Activated T-helper 9 cell treated with anti-CD3 and anti-CD28 coated beads, Interleukin-2, amount 50 U/mL, for 16 hours (primary cell): ENCODE measurements at places on chromosomes 5 and 9.
A peak's percentile ranks its signal among the peaks of the same experiment; 100 is the strongest.

DNA sequence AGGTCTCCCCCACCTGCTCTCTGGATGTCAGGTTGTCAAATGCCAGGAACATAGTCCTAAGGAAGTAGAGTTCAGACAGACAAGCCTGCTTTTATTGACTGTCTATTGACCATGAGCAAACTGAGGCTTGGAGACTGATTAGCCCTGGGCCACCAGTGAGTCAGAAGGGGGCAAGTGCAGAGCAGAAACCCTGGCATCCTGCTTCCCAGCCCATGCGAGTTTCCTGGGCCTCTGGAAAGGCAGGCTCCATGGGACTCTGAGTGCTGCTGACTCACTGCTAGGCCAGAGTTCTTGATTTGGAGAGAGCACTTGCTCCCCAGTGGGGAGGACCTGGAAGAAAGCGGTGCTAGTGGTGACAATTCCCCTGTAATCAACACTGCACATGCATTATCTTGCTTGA, 2.8 kb upstream of the HBEGF start:
- DNase-seq, result no peak

GRCh38 chr9:133379153-133380086, 3.3 kb downstream of the STKLD1 start:
- no peak for DNase-seq

DNA sequence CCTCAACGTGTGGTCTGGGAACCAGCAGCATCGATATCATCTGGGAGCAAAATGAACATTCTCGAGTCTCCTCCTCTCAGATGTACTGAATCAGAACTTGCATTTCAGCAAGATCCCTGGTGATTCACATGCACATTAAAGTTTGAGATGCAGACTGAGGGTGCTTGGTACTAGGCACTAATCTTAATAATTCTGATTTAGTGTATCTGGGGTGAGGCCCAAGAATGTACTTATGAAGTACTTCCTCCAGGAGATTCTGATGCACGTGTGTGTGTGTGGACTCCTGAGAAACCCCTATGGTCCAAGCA, 56.2 kb upstream of the EQTN start:
- no peak for DNase-seq

DNA sequence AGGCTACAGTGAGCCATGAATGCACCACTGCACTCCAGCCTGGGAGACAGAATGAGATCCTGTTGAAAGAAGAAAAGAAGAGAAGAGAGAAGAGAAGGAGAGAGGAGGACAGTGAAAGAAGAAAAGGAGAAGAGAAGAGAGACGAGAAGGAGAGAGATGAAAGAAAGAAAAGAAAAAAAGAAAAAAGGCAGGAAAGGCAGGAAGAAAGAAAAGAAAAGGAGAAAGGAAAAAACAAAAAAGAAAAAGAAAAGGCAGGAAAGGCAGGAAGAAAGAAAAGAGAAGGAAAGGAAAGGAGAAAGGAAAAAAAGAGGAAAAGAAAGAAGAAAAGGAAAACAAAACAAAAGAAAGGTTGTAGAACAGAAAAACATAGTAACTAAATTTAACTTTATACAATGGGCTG, 14.2 kb downstream of the CAMSAP1 start:
- no peak for DNase-seq

DNA sequence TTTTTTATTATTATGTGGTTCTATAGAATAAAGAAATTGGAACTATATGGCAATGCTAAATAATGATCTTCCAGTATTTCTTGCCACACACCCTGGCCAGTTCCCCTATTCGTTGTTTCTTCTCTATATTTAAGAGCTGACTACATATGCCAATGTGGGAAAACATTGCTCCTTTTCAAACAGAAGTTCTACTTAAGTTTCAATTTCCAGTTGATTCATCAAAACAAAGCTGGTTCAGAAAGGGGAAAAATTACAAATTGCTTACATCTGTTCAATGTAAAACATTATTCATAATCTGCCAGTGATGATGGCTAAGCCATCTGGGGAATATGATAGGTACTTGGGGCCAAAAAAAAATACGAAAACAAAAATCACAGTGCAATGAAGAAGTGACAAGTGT, 76.9 kb downstream of the ST8SIA4 start:
- DNase-seq, result no peak

DNA sequence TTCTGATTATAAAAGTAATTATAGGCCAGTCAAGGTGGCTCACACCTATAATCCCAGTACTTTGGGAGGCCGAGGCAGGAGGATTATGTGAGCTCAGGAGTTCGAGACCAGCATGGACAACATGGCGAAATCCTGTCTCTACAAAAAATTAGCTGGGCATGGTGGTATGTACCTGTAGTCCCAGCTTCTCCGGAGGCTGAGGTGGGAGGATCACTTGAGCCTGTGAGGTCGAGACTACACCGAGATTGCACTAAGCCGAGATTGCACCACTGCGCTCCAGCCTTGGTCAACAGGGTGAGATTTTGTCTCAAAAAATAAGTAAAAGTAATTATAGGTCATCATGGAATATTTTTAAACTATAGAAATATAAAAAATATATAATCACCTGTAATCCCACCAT, 18.1 kb downstream of the IRF1 start:
- no peak for DNase-seq

GRCh38 chr5:123433596-123433995, 10.4 kb upstream of the CEP120 start:
- no peak for DNase-seq

- DNase-seq, result no peak
These were observed 59.3 kb upstream of the MYO10 start for GRCh38 chr5:16995372-16995771.

DNA sequence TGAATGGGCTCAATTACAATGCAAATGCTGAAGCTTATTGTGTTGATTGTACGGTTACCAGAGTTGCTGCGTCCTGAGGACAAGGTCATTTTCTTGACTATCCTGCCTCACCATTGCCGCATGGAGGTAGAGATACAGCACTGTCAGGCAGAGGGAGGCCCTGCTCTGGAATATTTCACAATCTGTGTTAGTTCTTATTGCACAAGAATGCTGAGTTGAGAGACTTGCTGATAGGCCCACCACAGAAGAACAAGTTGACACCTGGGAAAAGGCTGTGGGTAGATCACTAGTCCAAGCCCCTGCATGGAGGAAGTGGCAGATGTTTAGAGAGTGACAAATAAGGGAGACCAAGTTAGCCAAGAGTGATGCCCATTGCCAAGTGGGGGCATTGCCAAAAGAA, 344.5 kb upstream of the ITGA1 start:
- DNase-seq, result no peak

GRCh38 chr9:109934857-109935215, 154.8 kb downstream of the PALM2AKAP2 start:
- no peak for DNase-seq

- DNase-seq, result no peak
These were observed 400.9 kb downstream of the RAB3C start for GRCh38 chr5:58983526-58984452.

DNA sequence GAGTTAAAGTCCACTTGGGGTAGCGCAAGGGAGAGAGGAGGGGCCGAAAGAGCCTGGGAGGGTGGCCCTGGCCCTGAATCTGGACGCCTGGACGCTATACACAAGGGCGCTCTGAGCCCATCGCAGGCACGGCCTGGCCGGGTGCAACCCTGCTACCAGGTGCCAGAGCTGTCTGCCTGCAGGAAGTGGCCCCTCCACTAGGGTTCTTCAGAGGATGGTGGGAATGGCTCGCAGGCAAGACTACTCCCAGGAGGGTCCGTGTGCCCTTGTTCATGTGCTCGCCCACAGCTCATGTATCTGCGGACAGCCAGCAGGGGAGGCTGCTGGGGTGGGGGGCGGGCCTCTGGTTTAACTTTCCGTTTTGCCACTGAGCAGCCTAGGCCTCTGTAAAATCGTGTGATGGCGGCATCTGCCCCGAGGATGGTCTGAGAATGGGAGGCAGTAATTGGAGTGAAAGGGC, 1.4 kb upstream of the NKD2 start:
- DNase-seq, result no peak

DNA sequence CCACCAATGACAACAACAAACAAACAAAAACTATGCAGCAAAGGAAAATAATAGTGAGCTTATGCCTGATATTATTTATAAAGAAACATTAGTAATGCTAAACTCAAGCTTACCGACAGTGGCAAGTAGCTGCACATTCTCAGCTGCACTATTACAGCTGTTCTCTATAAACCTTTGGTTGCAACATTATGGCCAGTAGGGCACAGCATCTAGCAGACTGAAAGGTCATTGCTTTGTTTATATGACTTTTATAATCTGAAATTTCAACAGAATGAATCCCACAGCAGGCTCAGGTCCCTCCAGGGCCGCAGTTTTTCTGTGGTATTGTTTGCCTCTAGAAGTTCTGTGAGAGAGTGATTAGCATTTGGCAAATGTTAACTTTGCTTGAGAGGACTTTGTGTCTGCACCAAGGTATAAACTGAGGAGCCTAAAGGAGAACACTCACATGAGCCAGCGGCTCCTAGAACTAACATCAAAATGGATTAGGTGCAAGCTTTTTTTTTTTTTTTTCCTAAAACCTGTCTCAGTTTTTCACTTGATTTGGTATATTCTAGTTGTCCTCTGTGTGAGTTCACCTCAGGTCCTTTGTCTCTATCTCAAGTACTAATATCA, 58.3 kb downstream of the IZUMO3 start:
- no peak for DNase-seq

- DNase-seq, result no peak
These were observed 168.5 kb upstream of the TARS1 start for GRCh38 chr5:33272288-33272687.

- DNase-seq, result no peak
These were observed 105.9 kb downstream of the DPYSL3 start for GRCh38 chr5:147403651-147404640.

- DNase-seq, result peak; percentile 59
These were observed 52.4 kb downstream of the AHRR start for GRCh38 chr5:373710-374602.

DNA sequence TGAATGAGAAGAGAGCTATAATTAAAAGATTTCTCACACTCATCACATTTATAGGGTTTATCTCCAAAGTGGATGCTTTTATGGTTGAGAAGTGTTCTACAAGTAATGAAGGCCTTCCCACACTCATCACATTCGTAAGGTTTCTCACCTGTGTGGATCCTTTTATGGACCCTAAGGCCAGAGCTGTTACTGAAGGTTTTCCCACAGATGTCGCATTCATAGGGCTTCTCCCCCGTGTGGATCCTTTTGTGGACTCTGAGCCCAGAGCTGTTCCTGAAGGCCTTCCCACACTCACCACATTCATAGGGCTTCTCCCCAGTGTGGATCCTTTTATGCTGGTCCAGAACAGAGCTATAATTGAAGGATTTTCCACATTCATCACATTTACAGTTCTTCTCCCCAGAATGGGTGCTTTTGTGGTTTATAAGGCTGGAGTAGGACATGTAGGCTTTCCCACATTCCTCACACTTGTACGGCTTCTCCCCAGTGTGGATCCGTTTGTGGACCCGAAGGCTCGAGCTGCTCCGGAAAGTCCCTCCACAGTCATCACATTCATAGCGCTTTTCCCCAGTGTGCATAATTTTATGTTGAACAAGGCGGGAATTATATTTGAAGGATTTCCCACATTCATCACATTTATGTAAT, 10.5 kb downstream of the ZFP62 start:
- no peak for DNase-seq

DNA sequence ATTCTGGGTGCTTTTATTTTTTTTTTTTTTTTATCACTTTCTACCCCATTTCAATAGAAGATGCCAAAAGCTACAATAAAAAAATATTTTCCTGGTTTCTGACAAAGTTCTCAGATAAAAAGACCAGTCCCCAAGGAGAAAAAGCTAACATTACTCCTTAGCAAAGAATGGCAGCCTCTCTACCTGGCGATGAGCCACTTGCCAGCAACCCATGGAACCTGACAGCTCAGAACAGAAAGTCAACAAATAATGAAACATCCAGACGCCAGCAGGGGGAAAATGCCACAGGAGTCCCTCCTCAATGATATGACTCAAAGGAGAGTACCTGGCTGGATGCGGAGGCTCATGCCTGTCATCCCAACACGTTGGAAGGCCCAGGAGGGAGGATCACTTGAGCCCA, 123.2 kb downstream of the MYO10 start:
- no peak for DNase-seq

- no peak for DNase-seq
These were observed 2.0 kb downstream of the MYO10 start for GRCh38 chr5:16934123-16934522.

GRCh38 chr9:82732928-82733327, 330.0 kb downstream of the RASEF start:
- no peak for DNase-seq

DNA sequence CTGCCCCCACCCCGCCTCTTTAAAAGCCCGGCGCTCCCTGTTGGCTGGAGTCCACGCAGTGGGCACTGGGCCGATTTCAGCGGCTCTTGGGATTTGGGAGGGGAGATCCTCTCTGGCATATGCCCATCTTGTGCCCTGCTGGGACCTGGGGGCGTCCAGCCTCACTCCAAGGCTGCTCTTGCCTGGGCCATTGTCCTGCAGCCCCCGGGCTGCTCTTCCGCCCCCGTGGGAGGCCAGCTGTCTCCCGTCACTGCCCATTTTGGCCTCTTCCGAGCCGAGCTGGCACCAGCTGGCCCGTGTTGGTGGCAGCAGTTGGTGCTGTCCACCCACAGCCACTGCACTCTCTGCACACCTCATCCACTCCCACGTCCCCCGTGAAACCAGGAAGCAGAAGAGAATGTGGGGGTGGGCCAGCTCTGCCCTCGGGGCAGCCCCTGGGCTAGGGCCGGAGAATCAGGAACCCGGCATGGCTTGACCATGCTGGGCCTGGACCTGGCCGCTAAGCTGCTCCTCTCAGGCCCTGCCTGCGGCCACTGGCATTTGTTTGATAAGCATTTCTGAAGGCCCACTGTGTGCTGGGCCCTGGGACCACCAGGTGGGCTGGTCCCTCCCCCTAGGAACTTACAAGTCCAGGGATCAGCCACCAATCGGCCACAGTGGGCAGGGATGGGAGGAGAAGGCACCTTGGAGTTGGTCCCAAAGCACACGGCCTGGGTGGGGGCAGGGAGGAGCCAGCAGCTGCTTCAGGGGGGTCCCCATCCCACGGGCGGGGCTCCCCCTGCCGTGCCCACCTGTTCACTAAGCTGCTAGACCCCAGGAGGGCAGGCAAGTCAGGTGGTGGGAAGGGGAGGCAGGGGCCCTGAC, 2.2 kb downstream of the C8G start:
- no peak for DNase-seq

DNA sequence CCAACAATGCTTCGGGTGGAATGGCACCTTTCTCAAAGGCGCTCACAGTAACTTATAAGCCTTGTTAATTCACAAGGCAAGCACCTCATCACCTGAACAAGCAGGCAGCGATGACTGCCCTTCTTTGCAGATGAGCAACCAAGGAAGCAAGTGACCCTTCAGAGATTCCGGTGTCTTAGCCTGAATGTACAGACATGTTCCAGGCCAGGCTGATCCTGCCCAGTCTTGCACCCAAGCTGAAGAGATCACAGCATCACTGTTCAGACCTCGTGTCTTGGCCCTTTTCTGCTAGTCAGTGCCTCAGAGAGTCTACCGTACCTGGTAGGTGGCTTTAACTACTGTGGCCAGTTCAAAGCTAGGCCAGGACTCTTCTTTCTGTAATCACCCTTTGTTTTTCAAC, 94.7 kb upstream of the ERCC6L2 start:
- DNase-seq, result no peak
